ENCODE measurements at places on chromosomes 11 and 22.

- DNase-seq, result no peak
These were observed 74.7 kb downstream of the ST14 start for GRCh38 chr11:130234315-130234714.

GRCh38 chr11:66247295-66247694 is 21.1 kb upstream of the RAB1B start:
- no peak for DNase-seq

- DNase-seq, result no peak
These were observed 18.8 kb downstream of the FAR1 start for GRCh38 chr11:13687271-13687670.

DNA sequence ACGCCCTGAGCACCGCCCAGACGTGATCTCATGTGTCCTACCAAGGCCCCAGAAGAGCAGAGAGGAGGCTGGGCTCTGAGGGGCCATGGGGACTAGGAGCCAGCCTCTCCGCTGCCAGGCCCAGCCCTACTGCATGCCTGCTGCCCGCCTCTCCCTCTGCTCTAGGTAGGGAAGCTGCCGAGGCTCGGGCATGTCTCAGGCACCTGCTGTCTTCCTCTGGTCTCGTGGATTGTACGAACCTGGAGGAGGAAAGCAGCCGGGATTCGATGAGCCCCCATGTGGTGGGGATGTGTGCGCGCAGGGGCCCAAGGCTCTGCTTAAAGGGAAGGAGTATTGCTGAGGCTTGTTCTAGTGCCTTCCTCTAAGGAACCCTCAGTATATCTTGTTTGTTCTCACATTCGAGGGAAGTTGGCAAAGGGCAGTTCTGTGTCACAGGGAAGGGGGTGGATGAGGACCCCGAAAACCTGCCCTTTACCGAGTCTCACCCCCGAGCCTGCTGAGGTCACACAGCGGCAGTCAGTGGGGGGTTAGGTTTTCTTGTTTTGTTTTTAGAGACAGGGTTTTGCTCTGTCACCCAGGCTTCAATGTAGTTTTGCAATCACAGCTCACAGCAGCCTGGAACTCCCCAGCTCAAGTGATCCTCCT is 21.2 kb downstream of the DAGLA start:
- DNase-seq, result no peak

DNA sequence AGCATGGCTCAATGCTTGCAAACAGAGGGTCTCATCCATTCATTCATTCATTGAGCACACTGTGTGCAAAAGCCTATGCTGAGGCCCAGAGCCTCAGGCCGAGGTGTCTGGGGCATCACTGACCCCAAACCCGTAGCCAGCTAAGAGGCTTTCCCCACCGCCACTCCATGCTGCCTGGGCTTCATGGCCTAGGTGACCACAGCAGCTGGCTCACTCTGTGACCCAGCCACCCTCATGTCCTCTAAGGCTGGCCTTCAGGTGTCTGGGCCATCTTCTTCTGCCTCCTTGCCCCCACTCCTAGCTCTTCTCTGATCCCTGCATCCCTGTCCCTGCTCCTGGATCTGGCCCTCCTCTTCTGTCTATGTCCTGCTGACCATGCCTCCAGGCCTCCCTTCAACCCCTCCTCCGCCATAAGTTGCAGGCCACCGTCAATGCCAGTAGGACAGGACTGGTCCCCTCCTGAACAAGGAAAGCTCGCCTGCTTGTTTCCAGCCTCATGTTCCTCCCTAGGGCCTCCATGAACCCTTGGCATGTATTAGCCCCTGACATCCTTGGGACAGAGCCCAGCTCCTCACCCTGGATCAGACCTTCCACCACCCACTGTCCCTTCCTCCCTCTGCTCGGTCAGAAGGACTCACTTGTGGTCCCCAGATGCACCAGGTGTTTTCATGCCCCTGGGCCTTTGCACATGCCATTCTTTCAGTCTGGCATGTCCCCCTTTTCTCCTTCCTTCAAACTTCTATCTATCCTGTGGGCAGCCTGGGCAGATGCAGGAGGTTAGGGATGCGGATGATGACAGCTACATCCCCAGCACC is 92.8 kb downstream of the MYEOV start:
- DNase-seq, result no peak

DNA sequence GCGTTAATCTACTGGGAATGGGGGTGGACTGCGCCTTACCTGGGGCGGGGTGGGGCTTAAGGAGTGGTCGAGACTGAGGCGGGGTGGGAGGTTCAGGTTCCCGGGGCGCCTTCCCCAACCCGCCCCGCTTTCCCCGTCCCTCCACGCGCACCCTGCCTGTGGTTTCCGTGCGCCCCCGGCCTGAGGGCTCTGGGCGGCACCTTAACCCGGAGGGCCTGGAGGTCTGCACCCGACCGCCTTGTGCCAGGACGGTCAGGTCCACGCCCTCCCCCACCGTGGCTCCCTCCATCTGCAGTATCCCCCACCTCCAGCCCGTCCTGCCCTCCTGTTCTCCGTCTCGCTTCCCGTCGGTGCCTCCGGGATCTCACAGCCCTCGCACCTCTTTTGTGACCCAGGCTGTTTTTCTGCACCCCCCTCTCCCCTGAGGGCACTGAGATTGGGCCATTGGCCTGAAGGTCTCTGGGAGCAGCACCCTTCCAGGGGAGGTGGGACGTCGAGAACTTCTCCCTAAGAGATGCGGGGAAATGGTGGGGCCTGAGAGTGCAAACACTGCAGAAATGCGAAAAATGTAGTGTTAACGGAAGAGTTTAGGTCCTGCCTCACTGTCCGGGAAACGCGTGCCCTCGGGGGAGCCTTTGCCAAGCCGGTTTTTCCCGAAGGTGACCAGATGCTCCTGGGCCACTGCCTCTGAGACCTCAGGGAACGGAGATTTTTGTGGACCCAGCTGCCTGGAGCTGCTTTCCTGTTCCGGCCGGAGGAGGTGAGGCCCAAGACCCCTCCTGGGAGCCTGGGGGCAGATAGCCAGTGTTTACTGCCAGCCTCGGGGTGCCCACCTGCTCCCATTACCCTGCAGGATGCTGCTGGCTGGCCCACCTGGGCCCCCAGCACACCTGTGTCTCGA is 1.2 kb upstream of the ASCL2 start:
- no peak for DNase-seq

DNA sequence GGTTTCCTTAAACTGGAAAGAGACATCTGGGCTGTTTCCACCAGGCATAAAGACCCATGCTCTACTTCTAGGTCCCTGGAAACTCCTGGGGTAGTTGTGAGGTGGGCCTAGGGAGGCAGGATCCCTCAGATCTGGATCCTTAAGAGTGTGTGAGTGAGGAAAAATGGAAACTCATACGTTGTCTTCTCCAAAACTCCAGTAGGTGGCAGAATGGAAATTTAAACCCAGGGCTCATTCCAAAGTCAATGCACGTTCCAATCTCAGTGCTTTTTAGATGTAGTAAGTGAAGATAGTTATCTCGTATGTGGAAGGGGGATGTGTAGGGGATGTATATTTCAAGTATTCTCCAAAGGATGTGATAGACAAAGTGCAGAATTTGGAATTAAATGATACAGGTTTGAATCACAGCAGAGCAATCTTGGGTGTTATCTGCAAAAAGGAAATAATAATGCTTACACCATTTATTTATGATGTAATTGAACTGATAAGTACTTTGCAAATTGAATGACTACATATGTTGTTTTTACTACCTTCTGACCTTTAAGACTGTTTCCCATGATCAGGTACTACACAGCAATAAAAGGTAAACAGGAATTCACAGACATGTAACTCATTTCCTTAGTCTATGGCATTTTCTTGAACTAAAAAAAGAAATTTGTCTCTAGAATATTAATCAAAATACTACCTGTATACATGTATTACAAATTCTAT is 13.1 kb upstream of the MMP1 start:
- DNase-seq, result no peak

GRCh38 chr11:46427364-46427763 is 35.8 kb upstream of the CHRM4 start:
- no peak for DNase-seq

- no peak for DNase-seq
These were observed 9.7 kb downstream of the FBLN1 start for GRCh38 chr22:45512363-45512762.

DNA sequence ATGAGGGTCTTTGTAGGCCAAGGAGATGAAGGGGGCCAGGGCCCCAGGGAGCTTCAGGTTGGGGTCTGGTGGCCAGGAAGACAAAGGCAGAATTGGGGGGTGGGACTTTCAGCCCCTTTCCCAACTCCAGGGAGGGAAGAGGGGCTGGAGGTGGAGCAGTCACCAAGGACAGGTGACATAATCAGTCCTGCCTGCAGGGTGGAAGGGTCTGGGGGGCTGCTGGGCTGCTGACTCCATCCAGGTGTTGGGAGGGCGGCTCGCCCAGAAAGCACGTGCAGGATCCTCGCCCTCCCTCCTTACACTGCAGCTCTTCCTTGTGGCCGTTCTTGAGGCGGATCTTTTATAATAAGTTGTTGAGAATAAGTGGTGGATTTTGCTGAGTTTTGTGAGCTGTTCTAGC is 1491.1 kb downstream of the TBC1D22A start:
- DNase-seq, result no peak

- no peak for DNase-seq
These were observed 11.0 kb downstream of the MN1 start for GRCh38 chr22:27790376-27791158.

GRCh38 chr11:6431861-6432260 is 8.9 kb downstream of the HPX start:
- DNase-seq, result no peak

- peak; percentile 79 for DNase-seq
These were observed 72.0 kb downstream of the RPUSD4 start for GRCh38 chr11:126139111-126140091.

DNA sequence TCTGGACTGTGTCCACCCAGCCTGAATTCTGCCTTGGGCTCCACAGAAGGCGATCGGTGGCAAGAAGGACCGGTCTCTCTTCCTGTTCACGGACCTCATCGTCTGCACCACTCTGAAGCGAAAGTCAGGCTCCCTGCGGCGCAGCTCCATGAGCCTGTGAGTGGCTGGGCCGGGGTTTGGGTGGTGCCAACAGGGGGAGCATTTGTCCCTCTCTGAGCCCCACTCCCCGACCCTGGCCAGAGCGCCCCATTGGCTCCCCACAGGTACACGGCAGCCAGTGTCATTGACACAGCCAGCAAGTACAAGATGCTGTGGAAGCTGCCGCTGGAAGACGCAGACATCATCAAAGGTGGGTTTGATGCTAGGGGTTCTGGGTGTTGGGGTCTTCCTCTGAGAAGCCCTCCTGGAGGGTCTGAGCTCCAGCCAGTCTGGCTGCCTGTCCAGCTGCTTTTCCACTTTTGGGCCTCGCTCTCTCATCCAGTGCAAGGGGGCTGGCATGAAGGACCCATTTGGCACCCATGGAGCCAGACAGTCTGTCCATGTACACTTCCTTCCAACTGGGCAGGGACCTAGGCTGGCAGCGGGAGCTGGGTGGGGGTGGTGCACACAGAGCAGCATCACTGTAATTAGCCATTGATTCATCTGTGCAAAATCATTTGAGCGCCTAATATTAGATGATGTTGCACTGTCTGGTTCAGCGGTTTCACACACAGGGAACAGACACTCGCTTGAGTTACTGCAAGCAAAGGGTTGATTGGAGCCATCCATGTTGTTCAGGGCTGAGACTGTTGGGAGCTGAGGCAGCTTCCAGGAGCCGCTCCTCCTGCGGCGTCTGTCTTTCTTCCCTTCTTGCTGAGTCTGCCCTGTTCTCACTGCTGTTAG is 19.0 kb upstream of the RELT start:
- no peak for DNase-seq

DNA sequence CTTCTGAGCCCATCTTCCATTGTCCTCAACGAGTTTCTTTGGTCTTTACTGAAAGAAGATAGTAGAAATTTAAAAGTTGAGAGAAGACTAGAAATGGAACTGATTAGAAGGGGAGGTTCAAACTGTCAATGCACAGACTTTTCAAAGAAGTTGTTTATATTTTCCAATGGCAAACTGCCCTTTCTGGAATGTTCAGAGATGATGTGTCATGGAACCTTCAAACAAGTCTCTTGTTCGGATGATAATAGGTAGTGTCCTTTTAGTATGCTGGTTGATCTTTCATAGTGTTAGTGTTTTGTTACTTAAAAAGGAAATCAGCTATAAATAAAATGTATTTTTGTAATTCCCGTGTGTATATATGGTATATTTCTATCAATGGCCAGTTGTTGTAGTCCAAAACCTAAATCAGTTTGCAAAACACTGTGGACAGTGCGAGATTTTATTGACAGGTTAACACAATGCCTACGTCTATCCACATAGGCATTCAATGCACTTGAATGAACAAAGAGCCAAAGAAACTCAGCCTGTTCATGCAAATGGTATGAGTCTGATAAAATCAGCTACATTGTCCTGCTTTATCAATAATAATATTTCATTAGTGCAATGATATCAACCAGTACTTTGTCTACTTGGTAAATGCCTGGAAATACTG is 30.9 kb downstream of the C11orf91 start:
- no peak for DNase-seq

DNA sequence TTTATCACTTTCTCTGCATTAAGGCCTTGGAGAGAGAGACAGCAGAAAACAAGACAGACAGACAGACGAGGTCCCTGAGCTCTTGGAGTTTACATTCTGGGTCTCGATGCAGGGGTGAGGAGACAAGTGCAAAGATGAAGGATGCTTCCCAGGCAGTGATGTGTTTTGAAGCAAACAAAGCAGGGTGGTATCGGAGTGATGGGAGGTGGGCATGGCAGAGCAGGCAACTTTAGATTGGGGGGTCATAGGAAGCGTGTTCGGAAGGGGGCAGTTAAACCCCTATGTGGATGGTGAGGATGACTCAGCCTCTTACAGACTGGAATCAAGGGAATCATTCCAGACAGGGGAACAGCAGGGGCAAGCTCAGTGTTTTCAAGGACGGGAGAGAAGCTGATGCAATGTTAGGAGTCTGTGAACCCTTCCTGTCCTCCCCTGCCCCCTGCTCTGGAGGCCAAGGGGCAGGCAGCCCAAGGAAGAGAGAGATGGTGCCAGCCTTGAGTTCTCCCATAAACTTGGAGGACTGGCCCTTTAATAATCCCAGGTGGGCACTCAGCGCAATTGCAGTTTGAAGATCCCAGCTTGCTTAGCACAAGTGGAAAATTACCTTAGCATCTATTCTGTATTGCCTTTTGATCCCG is 180.2 kb downstream of the CHST1 start:
- DNase-seq, result no peak

DNA sequence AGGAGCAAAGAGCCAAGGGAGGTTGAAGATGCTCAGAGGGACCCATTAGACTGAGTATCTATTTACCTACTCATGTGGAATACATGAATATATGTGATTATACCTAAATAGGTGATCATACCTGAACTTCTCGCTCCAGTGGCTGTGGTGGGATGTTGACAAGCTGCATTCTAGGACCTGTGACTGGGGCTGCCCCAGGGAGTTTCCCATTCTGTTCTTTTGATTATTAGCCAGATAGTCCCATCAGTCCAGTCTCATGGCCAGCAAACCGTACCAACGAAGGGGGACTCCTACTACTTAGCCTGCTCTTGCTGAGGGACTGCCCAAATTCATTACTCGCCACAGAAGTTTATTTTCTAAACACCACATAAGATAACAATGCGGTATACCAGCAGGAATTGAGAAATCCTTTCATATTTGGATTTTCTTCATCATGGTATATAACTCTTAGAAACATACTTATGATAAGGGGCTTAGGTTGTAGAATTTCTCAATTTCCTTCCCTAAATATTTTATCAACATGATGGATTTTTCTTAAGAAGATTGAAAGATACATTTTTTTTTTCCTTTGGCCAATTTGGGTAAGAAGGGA is 273.9 kb downstream of the NTM start:
- no peak for DNase-seq

GRCh38 chr22:27846910-27847309 is 45.4 kb upstream of the MN1 start:
- DNase-seq, result no peak
